ENCODE measurements at places on chromosomes 1 and 21.
A peak's percentile ranks its signal among the peaks of the same experiment; 100 is the strongest.

DNA sequence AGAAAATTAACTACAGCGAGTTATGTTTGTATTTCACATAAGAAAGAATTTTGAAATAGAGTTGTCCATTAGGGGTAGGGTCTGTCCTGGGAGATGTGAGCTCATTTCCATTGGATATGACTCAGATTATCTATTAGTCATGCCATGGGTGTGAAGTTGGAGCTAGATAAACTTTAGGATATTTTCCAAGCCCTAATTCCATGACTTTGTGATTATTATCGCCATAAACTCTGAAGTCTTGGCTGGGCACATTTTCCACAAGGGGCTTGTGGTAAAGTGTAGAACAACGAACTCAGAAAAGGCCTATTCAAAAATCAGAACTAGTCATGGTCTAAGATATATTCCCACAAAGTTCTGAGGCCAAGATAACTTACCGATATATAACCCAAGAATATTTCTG, 396.6 kb downstream of the DPYD start:
- no peak for DNase-seq

- DNase-seq = no peak
These were observed 57.8 kb downstream of the SERINC2 start for GRCh38 chr1:31470794-31471315.

DNA sequence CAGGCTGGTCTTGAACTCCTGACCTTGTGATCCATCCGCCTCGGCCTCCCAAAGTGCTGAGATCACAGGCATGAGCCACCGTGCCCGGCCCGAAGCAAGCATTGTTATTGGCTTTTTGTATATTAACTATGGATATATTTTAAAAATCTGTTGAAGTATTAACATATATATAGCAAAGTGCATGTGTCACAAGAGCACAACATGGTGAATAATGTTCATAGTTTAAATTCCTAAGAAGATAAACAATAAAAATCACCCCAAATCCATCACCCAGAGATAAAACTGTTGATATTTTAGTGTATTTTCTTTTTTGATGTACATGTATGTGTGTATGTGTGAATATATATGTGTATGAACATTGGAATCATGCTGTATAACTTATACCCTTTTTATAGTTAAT, 9.1 kb upstream of the FOXE3 start:
- no peak for DNase-seq

- DNase-seq = no peak
These were observed 362.2 kb upstream of the SNX7 start for GRCh38 chr1:98299313-98299712.

DNA sequence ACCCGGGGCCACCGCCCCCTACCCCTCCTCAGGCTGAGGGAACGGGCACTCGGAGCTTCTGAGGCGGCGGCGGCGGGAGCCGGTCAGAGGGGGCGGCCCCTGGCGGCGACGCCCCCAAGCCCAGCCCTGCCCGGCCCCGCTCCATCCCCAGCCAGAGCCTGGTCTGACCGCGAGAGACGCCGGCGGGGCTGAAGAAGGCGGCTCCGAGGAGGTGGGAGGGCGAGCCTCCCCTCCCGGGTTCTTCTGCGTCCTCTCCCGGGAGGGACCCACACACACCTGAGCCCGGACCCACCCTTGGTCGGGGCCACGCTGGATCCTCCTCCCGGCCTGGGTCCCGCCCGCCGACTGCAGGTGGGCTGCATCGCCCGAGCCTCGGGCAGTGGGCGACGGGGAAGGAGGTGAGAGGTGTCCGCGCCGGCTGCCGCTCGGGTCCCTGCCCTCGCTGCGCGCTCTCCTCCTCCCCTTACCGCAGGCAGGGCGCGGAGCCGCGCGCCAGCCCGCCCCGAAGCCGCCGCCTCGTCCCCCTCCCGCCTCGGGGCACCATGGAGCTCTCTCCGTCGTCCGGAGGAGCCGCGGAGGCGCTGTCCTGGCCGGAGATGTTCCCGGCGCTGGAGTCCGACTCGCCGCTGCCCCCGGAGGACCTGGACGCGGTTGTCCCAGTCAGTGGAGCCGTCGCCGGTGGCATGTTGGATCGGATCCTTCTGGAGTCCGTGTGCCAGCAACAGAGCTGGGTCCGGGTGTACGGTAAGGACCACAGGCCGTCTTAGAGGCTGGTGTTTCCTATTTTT, at the start of gene RASAL2:
Gene RASAL2 (plus strand): TSS at position 154 of the 788 bp plus-strand sequence. CDS start 389 bp downstream, at position 543.
- DNase-seq = no peak

- DNase-seq = no peak
These were observed 235.9 kb upstream of the IRF2BP2 start for GRCh38 chr1:234845836-234846235.

- DNase-seq = no peak
These were observed 37.2 kb upstream of the GBP5 start for GRCh38 chr1:89309828-89310227.

GRCh38 chr1:106756752-106757151, 299.7 kb upstream of the PRMT6 start:
- DNase-seq = no peak

DNA sequence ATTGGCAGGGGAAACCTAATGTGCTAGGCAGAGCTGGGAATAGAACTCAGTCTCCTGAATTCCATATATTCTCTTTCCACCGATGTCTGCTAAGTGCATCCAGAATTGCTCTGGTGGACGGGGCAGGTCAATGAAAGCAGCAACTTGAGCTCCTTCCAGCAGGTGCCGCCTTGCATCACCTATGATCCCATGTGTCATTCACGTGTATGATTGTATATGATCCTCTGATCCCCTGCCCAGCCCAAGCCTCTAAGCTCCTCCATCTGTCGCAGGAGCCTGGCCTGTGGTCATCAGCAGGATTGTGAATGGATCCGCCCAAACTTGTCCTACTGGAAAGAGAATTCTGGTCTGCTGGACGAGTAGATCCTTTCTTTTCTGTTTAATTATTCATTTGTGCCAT, 13.1 kb downstream of the ACTA1 start:
- DNase-seq = no peak

- no peak for DNase-seq
These were observed 7.6 kb downstream of the GPA33 start for GRCh38 chr1:167082511-167083027.

DNA sequence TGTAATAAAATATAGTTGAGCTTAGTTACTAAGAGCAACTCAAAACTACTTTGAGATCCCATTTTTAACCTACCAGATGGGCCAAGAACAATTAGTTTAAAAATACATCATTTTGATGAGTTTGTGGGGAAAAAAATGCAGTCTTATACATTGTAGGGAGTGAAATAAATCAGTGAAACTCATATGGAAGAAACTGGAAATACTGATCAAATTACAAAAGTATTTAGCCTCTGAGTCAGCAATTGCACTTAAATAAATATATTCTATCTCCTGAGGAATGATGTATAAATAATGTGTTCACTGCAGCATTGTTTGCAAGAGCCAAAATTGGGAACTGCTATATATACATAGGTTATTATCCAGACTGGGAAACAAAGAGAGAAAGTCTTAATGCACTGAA, 4.6 kb upstream of the SMCP start:
- no peak for DNase-seq

DNA sequence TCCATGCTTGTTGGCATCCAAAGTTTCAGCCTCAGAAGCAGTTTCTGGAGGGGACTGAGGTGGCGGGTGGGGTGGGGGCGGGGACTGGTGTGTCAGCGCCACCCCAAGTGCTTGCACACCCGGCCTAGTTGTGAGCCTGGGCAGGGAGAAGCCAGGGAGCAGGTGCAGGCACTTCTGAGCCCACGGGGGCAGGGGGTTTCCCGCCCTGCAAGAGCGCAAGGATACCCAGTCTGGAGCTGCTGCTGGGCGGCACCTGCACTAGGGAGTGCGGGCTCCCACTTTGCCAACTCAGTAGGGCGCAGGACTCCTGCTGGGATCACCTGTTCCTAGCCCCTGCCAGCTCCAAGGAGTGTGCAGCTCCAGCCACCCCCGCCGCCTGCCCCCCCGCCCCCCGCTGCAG, 33.5 kb downstream of the MAGI3 start:
- DNase-seq = no peak

GRCh38 chr21:37945036-37945435, 28.8 kb upstream of the KCNJ6 start:
- DNase-seq = no peak

GRCh38 chr1:6207921-6208320, 2.0 kb downstream of the RNF207 start:
- DNase-seq = no peak

DNA sequence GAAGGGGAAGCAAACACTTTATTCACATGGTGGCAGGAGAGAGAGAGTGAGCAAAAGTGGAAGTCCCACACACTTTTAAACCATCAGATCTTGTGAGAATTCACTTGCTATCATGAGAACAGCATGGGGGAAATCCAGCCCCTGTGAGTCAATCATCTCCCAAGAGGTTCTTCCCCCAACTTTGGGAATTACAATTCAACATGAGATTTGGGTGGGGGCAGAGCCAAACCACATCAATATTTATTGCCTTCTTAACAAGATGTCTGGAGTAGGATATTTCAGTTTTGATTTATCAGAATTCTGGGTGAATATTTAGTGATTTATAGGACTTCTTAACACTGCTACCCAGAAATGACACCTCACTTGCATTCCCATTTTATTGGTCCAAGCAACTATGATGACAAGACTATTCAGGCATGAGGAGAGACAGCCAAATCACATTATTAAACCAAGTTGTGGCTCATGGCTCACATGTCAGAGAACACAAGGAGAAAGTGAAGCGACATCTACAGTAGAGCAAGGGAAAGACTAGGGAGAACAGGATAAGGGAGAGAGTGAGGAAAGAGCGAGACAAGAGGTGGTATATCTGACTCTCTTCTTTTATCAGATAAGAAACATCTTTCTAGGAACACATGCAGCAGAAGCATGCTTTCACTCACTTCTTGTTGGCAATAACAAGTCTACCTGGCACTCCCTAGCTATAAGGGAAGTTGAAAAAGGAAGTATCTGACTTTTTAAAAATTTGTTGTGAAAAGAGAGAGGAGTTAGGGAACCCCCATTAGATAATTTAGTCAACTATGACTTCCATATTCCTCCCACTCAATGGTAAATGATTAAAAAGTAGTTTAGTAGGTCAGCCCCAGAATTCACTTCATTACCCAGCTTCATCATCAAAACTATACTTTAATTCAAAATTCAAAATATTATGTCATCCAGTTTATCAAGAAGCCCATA, 36.6 kb upstream of the PTPRC start:
- no peak for DNase-seq

DNA sequence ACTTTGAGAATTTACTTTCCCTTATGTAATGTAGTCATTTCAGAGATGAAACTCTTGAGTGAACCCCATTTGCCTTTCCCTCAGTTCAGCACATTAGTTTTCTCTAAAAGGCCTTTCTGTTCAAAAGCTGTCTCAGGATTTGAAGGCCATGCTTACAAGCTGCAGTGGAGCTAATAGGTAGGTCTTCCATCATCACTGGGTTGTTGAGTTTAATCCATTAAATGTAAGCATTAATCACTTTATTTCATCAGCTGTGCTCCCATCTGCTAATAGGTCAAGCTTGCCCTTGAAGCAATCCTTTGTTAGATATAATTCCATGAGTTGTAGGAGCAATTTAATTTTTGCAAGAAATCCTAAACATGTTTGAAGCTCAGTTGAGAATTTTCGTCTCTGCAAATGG, 422.2 kb upstream of the ZP4 start:
- DNase-seq = no peak

DNA sequence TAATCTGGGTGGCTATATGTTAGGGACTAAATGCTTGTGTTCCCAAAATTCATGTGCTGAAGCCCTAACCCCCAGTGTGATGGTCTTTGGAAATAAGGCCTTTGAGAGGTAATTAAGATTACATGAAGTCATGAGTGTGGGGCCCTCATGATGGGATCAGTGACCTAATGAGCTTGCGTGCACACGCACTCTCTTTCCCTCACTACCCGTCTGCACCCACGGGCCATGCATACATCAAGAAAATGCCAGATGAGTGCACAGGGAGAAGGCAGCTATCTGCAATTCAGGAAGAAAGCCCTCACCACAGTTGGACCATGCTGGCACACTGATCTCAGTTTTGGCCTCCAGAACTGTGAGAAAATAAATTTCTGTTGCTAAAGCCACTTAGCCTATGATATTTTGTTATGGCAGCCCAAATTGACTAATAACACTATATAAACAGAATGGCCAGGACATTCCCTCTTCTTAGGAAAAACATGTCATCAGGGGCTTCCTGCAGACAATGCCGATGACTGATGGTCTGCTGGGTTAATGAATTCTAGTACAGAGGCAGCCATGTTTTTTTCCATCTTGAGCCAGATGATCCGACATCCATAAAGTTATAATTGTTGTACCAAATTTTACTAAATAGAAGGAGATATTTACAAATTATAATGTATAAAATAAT, 18.1 kb upstream of the MYOG start:
- DNase-seq = no peak

- DNase-seq = peak; percentile 11
These were observed 7.1 kb downstream of the ZC3H12A start for GRCh38 chr1:37481289-37482003.

DNA sequence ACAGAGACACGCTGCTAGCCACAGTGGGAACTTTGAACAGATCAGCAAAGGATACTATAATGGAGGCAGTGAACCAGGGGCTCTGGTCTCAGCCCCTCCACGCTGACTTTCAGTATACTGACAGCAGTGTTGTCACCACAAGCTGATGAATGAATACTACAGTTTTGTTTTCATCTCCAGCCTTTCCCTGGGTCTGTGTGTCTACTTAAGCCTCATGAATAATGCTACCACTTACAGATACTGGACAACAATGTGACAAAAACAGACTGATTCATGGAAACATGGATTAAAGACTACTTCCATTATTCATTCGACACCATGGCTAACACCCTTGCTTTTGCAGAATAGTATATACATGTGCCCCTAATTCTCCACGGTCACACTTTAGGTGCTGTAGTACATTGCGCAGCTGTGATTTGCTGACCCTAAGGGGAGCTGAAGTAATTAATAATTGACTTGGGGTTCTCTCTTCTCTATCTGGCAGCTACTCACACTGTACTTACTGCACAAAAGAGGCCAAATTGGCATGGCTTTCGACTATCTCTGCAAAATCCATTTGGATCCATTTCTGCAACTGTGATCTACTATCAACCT, 203.2 kb upstream of the LYPLAL1 start:
- DNase-seq = no peak

DNA sequence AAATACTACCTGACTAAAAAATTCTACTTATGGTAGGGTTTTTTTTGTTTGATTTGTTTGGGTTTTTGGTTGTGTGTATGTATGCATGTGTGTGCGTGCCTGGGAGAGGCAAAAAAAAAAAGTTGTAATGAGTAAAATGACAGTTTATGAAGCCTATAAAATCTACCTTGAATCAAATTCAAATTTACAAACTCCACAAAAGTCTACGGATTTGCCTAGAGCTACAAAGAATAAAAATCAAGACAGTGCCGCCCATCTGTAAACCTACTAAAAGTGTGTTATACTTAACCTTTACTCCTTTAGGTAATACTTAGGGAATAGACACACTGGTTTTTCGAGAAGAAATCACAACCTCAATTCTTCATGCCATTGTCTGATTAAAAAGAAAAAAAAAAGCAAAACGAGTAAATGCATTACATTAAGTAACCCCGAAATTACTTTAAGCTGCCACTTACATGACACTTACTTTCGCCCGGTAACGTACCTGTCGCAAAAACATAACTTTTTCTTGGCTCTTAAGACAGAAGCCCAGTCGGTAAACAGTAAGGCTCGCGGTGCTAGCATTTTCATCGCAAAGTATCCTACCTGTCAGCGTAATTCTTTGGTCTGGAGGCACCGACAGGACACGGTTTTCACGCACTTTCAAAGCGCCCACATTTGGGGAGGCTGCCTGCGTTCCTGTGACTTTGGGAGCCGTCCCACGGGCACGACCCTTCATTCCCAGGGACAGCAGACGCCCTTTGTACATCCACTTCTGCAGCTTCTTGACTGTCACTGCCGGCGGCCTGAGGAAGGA, 951 bp downstream of the SYDE2 start:
- DNase-seq = no peak
